ENCODE measurements at places on chromosomes 16 and 17.

DNA sequence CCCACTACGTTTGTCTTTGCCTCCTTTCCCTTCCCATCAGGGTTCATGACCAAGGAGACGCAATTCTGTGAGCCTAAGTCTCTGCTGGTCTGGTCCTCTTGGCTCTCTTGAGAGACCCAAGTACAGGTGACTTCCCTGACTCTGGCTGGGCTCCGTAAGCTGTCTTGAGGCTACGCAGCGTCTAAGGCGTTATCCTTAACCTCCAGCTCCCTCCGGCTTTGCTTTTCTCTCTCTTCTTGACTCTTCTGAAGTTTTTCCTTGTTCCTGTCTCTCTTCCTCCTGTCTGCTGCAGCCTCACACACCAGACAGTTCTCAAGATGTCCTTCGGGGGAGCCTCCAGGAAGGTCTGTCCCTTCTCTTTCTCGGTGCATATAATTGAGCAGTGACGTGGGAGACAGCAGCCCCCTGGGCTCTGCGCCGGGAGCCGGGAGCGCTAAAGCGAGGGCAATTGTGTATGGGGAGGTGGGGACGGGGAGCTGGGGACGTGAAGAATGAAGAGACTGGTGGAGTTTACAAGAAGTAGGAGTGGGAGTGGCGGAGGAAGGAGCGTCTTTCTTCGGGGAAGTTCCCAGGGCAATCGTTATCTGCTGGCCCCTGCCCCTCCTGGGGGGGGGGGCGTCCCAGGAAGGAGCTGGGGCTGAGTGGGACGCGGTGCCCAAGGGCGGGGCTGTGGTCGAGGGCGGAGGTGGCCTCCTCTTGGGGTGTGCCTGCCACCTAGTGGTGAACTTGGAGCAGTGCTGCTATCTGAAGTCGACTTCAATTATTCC is 6.9 kb upstream of the PIRT start:
- peak; percentile 24 for DNase-seq

GRCh38 chr17:596287-596686 is 118.4 kb downstream of the VPS53 start:
- no peak for DNase-seq

DNA sequence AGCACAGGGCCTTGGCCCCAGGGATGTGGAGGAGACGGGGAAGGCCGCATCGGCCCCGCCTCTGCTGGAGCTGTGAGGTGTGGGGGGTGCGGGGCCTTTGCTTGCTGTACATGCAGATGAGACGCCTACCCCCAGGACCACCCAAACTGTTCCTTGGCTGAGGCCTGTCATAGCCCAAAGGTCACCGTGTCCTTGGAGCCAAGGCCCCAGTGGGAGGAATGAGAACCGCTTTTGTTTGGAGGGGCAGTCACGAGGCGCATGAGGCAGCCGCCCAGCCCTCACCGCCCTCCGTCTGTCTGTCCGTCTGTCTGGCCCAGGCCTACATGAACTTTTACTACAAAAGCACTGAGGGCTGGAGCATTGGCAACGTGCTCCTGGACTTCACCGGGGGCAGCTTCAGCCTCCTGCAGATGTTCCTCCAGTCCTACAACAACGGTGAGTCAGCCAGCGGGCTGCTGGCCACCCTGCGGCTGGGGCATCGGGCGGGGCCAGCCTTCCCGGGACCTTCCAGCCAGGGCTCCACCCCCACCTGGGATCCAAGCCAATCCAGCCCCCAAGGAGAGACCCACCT is 8.8 kb downstream of the TAX1BP3 start:
- DNase-seq, result peak; percentile 45

GRCh38 chr16:27430923-27431484 is 29.0 kb downstream of the IL21R start:
- no peak for DNase-seq

- DNase-seq, result no peak
Observed at GRCh38 chr16:69538808-69539207, 27.0 kb upstream of the NFAT5 start.

DNA sequence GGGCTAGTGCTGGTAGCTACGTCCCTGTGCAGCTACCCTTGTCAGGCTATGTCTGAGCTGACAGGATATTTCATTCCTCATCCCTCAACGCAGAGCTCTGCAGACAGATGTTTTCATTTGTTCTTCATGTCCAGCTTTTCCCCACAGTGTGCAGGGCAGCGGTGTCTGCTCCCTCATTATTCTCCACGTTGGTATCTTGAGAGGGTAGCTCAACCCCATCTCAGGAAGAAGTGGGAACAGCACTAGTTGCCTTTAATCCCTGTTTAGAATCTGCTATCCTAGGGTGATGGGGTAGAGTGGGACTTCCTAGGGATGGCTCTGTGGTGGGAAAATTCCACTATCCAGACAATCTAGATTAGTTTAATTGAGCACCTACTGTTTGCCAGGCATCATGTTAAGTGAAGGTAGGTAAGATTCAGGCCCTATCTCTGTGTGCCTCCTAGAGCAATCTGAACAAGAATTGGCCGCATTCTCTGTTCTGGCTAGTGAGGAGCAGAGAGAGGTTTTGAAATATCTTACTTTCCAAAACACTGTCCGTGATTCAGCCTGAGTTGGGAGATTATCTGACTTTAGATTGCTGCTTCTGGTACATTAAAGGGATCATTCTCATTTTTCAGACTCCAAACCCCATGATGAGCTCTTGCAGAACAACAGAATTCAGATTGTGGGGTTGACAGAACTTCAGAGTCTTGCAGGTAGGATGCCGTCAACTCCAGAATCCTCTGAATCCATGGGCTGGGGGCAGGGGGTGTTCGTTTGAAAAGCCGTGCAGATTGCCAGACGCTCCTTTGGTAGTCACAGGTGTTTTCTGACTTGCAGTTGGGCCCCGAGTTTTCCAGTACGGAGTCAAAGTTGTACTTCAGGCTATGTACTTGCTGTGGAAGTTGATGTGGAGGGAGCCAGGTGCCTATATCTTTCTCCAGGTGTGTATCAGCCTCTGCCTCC is 963 bp downstream of the ALG1 start:
- DNase-seq, result no peak

DNA sequence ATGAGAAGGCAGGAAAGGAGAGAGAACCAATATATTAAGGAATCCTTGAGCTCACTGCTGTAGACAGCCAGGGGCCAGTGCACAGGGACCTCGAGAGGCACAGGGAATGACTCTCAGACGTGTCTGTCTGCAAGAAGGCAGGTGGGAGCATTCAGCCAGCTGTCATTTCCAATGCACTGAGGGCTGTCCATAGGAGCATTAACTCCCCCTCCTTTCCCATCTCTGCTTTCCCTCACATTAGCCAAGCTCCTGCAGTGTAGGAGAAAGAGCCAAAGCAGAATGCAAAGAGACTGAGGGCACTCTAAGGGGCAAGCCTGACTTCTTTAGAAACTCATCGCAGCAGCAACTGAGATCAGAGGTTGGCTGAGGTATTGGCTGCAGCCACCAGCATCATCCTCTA is 218.3 kb downstream of the CDH13 start:
- DNase-seq, result no peak

Data from AG04450 (cell line).